NB4 (cell line): ENCODE measurements at places on chromosomes 2 and 18.

- no peak for DNase-seq
These were observed 33.9 kb upstream of the MBP start for GRCh38 chr18:77166523-77166922.

GRCh38 chr2:124658373-124658772 lies 633.3 kb downstream of the CNTNAP5 start:
- DNase-seq, result no peak

DNA sequence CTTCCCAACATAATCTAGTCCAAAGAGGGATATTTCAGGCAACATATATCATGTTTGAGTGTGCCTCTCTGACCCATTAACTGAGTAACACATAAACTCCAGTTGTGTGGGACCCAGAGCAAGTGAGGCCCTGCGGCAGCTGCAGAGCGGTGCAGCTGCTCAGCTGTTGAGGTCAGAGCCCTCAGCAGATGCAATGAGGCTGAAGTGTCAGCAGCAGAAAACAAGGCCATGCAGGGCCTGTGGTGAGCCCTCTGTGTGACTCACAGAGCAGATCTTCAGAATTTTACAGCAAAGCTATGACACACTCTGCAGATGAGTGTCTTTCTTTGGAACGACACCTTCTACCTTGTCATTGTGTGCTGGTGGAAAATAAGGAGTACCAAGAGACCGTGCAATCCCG lies 168.5 kb downstream of the CBLN2 start:
- DNase-seq, result no peak

DNA sequence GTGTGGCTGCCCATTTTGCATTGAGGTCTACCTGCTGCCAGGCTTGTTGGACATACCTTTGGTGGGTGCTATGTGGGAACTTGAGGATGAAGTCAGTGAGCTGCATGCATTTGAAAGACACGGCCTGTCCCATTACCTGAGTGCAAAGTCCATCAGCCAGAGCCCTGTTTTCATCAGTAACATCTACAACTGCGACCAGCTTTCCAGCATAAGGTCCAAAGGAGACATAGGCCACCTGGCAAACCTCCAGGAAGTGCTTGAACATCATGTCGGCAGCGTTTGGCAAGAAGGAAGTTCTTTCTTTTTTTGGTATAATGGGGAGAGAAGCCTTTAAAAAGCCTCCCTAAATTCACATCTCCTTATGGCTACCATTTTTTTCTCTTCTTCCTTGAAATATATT lies 143.1 kb downstream of the FAM161A start:
- DNase-seq, result no peak

GRCh38 chr2:152359573-152360363 lies 24.8 kb downstream of the FMNL2 start:
- DNase-seq, result no peak

GRCh38 chr2:203626952-203627681 lies 79.3 kb upstream of the CD28 start:
- DNase-seq, result no peak

GRCh38 chr2:237452861-237453260 lies 34.2 kb upstream of the MLPH start:
- no peak for DNase-seq

- DNase-seq, result no peak
These were observed 117.8 kb downstream of the DYM start for GRCh38 chr18:49342690-49343089.

DNA sequence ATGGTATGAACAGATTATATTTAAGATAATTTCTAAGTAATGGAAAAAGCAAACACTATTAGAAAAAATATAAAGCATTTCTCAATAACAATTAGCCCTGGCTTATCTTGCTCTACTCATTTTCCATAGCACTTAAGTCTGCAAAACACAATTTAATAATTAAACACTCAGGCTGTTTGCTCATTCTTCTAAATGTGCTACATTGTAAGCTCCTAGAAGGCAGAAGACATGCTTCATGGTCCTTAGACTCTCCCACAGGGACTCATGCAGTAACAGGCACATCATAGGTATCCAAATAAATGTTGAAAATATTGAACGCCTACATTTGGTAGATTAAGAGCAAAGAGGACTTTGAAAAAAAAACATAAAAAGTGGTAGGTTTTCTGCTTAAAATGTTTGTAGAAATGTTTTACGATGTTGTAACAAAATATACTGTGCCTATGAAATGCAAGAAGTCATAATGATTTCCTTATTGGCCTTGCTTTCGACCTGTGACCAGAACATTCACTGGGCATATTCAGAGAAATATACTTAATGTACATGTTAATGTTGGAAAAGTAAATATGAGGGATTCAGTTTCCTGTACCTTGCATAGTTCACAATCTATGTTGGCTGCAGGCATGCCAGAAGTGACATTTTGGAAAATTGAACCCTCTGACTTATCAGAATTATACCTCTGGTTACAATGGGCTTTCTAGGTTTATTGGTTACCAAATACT lies 27.2 kb downstream of the G6PC2 start:
- DNase-seq, result no peak

- no peak for DNase-seq
These were observed 28.4 kb downstream of the ADCYAP1 start for GRCh38 chr18:933082-933481.

DNA sequence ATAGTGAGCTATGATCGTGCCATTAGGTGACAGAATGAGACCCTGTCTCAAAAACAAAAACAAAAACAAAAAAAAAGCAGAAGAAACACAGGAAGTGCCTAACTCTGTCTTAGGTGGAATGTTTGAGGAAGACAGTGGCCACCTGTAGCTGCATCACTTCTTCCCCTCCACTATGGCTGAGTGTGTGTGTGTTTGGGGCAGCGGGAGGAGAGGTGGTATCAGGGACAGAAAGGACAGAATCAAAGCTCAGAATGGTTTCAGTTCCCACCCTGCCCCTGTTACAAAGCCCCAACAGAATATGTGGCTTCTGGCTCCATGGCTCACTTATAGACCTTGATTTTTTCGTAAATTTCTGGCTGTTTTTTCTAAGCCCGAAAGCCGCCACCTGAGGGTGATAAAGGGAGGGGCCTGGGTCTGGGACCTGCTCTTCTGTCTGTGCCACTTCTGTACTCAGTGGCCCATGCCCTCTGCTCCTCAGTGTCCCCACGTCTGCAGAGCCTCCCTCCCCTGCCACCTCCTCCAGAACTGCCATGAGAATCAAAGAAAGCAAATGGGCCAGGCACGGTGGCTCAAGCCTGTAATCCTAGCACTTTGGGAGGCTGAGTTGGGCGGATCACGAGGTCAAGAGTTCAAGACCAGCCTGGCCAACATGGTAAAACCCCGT lies 27.4 kb downstream of the SERTAD2 start:
- DNase-seq, result no peak

- DNase-seq, result no peak
These were observed 13.7 kb upstream of the SAP130 start for GRCh38 chr2:128041561-128041960.
